NCI-H1048 (cell line): ENCODE measurements at places on chromosomes 13 and 19.

GRCh38 chr13:45269204-45269603, 68.4 kb upstream of the KCTD4 start:
- DNase-seq = no peak

GRCh38 chr19:48578891-48579290, 26.9 kb downstream of the SULT2B1 start:
- no peak for DNase-seq

DNA sequence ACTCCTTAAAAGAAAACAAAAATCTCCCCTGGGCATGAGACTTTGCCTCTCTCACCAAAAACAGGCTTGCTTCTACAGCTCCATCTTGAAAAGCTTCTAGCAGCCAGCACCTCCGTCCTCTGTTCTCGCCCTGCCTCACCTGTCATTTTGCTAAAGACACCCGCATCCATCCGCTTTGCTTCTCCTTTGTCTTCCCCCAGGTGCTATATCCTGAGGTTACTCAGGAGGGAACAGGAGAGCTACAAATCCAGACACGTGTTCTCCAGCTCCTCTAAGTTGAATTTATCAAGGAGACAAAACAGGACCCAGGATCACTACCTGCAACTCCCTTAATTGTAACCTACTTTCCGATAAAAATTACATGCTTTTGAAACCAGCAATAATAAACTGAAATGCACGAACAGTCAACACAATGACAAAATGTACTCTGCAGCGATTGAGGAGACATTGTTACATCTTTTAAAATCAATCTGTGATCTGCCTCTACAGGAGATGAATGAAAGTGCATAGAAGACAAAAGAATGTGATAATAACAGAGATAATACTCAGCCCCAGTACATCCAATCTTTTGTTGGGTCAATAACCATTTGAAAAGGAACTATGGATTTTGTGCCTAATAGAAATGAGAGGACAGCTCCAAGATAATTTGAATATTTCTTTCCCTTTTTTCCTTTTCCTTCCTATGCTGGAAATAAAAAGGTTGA, 221.2 kb downstream of the DCLK1 start:
- DNase-seq = no peak

DNA sequence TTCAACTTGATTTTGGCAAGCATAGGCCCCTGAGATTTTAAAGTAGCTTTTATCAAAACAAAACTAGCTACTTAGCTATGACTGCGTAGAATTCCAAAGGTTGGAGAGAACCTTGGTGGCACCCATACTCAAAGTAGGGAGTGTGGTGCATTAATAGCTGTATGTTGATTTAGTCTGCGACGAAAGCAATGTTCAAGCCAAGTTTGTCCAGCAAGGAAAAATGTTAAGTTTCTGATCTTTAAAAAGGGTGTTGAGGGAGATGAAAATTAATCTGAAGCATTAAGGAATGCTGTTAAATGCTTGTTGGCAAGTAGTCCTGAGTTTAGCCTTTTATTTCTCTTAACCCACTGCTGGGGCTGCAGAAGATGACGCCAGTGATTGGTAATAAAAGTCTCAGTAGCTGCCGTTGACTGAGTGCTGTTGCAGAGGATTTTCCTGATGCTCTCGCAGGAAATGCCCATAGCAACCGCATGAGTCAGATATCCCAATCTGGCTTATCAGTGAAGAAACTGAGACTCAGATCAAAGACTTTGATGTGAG, 75.9 kb upstream of the RNF113B start:
- DNase-seq = no peak

- no peak for DNase-seq
Observed at GRCh38 chr13:51518827-51519226, 65.4 kb upstream of the WDFY2 start.

DNA sequence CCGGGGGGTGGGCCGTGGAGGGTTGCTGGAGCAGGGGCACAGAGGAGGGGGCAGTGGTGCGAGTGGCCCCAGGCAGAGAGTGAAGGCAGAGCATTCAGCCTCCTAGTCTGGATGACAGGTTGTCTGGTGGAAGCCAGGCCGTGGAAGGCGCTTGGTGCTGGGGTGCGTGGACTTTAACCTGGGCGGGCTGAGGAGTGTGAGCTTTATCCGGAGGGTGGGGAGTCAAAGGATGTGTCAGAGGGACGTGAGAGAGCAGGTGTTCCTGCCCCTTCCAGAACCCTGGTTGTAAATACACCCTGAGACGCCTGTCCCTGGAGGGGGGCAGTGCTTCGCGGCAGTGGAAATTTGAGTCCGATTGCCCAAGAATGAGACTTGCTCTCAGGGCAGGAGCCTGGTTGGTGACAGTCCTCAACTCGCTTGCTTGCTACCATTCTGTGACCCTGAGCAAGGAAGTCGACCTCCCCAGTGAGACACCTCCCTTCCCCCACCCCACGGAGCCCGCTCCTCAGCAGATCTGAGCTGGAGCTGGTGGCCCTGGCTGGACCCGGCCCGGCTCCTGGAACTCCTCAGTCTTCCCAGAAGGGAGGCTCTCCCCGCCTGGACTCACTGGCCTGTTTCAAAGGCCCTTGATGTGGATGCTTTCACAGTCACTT, 2.3 kb downstream of the SPPL2B start:
- no peak for DNase-seq

GRCh38 chr19:40549007-40549708, 27.5 kb upstream of the SHKBP1 start:
- DNase-seq = peak; percentile 16

GRCh38 chr13:78599645-78600279, 3.6 kb downstream of the POU4F1 start:
- no peak for DNase-seq

- no peak for DNase-seq
Observed at GRCh38 chr13:83223546-83223945, 658.7 kb downstream of the SLITRK1 start.

DNA sequence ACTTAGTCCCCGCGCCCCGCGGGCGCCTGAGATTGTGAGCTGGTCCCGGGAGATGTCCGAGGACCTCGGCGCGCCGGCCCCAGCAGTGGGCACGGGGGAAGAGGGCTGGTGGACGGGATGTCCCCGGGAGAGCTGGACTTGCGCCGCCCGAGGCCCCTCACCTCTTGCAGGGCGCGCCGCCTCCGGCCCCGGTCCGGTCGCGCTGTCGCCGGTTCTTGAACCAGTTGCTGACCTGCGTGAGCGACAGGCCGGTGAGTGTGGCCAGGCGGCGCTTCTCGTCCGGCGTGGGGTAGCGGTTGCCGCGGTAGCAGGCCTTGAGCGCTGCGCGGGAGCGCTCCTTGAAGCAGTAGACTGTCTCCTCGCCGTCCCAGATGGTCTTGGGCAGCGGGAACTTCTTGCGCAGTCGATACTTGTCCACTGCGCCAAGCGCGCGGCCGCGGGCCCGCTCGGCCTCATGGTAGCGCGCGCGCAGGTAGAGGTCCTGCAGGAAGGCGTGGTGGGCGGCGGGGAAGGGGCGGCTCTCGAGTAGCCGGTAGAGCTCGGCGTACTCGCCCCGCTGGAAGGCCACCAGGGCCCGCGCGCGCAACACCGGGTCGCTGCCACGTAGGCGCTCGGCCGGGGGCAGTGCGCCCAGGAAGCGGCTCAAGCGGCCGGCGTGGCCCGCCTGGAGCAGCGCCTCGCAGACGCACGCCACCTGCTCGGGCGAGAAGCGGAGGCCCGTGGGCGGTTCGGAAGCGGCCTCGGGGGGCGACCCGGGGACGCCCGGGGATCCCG, 984 bp downstream of the SIX5 start:
- no peak for DNase-seq

- DNase-seq = no peak
Observed at GRCh38 chr19:58356766-58357480, 3.6 kb upstream of the A1BG start.

DNA sequence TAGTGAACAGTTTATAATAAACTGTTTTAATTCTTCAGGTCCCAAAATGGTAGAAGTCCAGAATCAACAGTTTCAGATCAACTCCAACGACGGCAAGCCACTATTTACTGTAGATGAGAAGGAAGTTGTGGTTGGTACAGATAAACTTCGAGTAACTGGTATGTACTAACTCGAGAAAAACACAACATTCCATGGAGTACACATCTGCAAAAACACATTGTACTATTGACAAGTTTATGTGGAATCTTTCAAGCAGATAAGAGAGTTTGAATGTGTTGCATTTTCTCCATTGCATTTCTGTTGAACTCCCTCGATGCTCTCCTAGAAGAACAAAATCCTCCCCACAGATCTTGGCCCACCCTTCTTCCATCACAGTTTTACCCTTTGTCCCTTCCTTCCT, 98.5 kb downstream of the SGCG start:
- DNase-seq = no peak

DNA sequence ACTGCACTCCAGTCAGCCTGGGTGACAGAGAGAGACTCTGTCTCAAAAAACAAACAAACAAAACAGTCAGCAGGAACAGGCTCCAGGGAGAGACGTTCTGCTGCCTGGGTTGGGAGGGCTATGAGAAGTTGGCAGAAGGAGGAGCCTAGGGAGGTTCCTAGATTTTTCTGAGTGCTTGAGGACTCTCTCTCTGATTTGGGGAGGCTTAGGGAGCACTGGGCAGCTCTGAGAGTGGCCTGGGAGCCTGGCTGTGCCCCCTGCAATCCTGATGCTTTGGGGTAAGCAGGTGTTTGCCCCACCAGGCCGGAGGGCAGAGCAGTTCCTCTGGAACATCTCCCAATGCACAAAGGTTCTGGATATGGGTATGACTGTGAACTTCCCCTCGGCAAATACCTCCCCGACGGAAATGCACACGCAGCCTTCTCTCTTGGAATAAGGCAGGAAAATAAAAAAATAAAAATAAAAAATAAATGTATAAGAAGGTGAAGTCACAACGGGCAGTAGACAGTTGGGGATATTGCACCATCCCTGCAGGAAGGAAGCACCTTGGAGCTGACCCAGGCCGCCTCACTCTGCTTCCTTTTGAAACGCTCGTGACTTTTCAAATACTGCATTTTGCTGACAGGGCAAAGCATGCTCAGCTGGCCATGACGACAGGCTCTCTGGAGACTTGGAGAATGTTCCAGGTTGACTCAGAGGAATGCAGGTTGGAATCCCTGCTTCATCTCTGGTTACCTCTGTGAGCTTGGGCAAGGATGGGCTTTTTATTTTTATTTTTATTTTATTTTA, 26.5 kb upstream of the HOMER3 start:
- no peak for DNase-seq

DNA sequence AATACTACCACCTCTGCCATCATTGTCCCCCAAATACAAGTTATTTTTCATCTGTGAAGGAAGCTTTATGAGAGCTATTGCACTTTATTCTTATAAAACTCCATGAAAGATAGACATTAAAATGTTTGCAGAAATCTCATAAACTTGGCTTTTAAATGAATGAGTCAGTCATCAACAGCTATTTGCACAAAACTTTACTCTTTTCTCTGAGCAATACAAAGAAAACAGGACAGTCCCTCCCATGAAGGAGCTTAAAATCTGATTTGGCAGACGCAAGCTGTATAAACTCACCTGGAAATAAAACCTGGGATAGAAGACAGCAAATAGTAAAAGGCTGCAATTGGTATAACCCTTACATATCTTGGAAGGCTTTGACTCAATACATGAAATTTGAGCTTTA, 16.6 kb upstream of the RCBTB1 start:
- no peak for DNase-seq

GRCh38 chr19:16369664-16370576, 45.3 kb downstream of the KLF2 start:
- no peak for DNase-seq

- DNase-seq = no peak
Observed at GRCh38 chr19:5048727-5049553, 80.0 kb downstream of the KDM4B start.

DNA sequence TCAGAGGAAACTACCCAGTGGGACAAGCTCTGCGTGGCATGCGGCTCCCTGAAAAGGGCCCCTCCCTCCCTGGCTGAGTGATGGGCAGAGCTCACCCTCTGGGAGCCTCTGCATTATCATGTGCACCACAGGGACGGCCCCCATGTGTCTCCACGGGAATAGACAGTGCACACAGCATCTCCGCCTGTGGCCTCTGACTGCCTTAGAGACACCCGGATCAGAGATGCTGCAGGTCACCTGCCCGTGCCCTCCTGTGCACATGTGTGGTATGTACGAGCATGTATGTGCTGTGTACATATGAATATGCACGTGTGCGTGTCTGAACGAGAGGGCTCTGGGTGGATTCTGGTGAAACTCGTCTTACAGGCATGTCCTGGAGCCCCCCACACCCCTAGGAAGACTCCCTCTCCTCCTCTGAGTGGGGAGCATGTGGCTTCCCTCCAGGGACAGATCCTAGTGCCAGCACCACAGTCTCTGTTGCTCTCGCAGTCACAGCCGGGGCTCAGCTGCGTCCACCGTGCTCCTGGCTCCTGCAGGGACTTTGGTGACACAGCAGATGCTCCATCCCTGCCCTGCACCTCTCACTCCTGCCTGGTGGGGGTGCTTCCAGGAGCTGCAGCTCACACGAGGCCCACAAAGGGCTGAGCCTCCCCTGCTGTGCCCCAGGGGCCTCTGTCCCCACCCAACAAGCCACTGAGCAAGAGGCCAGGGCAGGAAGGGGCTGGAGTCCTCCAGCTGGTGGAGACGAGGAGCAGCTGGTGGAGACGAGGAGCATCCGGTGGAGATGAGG, 19.6 kb downstream of the C13orf46 start:
- no peak for DNase-seq

GRCh38 chr19:37983916-37984315, 76.9 kb downstream of the SIPA1L3 start:
- DNase-seq = no peak

- no peak for DNase-seq
Observed at GRCh38 chr13:51867062-51867461, 5.3 kb downstream of the CCDC70 start.

DNA sequence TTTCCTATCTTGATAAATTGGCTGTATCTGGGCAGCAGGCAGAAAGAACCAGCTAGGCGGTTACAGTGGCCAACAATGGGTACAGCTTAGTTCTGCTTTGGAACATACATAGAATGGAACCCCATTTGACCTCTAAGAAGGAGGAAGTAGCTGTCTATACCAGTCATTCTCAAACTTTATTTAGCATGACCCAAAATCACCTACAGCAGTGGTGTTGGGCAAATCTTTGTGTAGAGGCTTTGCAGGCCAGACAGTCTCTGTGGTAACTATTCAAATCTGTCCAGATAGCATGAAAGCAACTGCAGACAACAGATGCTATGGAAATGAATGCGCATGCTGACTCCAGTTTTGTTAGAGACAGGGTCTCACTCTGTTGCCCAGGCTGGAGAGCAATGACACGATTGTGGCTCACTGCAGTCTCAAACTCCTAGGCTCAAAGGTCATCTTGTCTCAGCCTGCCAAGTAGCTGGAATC, 12.0 kb upstream of the KCNC3 start:
- no peak for DNase-seq

DNA sequence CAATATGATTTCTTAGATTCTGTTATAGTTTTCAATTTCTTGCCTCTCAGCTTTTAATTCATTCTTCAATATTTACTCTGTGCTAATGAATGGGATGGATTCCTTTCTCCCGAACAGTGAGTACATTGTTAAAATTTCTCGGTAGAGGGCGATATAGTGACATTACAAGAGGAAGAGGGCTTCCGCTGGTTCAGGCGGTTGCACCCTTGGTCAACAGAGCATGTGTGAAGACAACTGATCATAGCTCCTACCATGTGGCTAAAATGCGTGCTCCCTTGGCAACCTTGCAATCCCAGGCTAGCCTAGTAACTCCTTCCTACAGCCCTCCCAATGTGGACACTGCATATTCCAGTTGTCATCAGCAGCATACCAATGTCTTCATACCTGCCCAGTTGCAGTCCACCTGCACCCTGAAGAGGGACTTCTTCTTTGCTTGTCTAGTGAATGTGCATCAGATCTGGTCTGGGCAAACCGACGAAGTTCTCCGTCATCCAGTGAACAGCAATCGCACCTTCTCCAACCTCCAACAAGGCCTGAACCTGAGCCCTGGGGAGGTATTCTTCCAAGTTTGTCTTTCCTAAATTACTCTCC, 653.0 kb upstream of the GPC6 start:
- peak; percentile 30 for DNase-seq
